Stimulated activated CD4-positive, alpha-beta T cell treated with anti-CD3 and anti-CD28 coated beads, Interleukin-12 subunit alpha, Interleukin-12 subunit beta, amount 100 ng/mL, for 24 hours (primary cell): ENCODE measurements at places on chromosomes 12 and 14.

DNA sequence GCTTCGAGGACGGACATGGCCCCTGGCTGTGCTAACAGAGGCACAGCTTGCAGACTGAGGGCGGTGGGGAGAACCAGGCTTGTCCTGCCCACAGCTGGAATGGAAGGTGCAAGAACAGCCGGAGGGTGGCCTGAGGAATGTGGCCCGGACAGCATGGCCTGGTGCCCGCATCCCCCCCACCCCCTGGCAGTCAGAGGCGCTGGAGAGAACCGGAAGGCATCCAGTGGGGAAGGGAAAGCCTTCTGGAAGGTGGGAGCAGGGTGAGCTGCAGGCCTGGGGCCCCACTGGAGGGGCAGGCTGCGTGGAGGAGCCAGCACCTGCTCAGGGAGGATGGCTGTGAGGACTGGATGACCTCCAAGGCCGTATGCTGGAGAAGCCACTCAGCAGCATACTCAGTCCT is 8.1 kb upstream of the CYP46A1 start:
- no peak for DNase-seq

DNA sequence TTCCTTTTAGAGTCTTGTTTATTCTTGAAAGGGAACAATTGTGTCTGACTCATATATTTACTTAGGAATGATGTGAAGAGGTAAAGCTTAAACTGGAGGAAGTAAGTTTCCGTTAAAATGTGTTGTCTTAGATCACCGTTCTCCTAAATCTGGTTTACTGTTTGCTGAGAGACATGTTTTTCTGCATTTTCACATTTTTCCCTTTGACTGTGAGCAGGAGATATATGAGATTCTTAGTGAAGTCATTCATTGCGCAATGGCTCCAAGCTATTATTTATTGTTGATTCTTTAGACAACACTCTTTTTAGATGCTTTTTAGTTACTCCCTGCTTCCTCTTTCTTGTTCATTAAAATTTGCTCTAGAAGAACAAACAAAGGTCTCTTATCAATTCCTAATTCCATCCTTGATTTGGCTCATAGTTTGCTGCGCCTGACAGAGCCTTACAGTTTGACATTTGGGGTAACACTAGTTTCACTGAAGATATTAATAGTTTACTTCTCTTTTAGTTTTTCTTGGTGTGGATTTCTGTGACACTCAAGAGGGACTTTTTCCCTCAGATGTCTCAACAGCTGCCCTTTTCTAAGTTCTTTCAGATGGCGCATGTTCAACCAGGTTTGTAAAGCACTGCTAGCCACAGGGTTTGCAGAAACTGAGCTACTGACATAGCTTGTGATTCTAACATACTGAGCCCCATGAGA is 11.4 kb downstream of the CLECL1 start:
- DNase-seq: no peak

DNA sequence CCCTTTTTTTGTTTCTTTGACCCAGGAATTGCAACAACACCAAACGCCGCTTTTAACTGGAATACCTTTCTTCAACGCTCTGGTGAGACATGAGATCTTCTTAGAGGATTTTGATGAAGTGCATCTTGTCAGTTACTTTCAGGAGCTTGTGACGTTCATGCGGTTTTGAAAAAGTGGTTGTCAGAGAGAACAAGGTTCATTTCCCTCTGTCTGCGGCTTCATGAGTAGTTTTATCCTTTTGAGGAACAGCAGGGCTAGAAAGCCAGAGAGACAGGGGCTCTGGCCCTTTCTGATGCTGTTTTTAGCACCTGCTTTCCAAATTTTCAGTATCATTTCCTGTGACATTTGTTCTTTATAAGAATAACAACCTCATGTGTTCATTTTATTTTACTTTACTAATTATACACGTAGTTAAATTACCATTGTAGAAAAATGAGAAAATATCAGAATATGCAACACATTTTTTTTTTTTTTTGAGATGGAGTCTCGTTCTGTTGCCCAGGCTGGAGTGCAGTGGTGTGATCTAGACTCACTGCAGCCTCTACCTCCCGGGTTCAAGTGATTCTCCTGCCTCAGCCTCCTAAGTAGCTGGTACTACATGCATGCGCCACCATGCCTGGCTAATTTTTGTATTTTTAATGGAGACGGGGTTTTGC is 61.8 kb downstream of the GLT1D1 start:
- DNase-seq: peak; percentile 6

DNA sequence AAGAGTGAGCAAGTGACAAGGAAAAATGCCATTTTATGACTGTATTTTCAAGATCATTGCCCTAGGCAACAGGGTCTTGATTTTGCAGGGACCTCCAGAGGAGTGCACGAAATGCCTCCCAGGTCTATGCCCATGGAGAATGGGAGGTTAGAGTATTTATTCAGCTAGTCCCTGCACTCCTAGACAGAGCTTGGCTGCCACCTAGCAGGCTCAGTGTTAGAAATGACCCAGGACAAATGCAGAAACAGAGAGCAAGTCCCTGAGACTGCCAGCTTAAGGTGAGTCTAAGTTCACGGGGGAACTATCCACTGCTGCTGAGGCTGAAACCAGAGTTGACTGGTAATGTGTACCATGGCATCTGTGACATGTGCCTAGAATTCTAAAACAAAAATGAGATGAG is 506.4 kb downstream of the MED13L start:
- DNase-seq: no peak

GRCh38 chr14:23864861-23865260 is 88.7 kb upstream of the DHRS4 start:
- DNase-seq: no peak

DNA sequence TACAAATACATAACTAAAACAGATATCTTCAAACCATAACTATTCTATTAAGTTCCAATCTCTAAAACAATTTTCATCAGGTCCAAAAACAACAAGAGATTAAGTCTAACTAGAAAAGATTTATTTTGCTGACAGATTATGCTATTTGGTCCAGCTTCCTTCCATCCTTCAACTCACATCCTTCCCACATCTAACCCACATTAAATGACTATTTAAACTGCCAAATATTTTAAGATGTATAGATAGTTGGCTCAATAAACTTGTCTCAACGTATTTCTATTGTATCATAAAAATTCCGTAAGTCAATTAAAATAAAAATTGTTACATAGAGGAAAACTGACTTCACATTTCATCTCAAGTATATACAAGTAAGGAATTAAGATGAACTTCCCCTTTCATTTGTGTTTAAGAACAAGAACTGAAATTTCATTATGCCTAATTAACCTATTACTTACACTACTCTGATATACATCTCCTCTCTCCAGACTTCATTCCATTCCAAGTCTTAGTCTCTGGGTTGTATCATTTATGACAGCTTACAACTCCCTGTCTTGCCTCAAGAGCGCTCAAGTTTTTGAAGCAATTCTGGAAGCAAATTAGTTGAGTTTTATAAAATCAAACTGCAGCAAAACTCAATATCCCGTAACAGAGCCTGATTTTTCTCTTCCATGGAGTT is 25.4 kb downstream of the PAWR start:
- no peak for DNase-seq

- no peak for DNase-seq
These were observed 3.8 kb upstream of the KRT85 start for GRCh38 chr12:52370926-52371608.

GRCh38 chr12:113860950-113861349 is 105.2 kb downstream of the RBM19 start:
- no peak for DNase-seq

- no peak for DNase-seq
These were observed 160.2 kb downstream of the RIMBP2 start for GRCh38 chr12:130555628-130556485.

DNA sequence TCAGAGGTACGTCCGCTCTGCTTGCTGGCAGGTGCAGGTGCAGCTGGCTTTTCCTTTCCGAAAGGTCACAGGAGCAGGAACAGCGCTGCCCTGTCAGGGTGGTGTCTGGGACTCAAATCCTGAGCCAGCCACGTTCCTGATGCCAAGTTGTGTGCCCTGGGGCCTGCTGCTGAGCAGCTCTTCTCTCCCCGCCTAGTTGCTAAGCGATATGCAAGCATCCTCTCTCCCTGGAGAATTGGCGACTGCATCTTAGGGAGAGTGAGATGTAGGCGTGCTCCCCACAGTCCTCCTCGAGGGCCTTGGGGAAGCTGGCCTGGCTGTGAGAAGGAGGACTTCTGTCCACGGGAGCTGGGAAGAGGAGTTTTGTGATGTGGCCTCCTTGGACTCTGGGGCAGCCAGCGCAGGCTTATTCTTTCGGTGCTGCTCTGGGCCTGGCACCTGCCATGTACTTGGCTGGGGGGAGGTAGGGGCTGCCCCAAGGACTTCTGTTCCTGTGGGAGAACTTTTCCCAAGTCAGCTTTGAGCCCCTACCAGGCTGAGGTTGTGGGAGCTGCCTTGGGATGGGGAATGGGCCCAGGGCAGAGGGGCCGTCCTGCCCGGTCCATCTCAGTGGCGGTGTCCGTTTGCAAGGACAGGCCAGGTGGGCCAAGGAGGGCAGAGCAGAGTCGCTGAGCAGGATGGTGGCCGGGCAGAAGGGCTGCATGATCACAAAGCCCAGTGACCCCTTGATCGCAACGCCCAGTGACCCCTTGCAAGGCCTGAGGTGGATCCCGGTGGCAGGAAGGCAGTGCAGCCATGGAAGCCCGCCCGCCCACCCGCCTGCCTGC is 183.5 kb downstream of the ADGRD1 start:
- no peak for DNase-seq

- DNase-seq: no peak
These were observed 19.7 kb upstream of the ITPK1 start for GRCh38 chr14:93135399-93135798.

DNA sequence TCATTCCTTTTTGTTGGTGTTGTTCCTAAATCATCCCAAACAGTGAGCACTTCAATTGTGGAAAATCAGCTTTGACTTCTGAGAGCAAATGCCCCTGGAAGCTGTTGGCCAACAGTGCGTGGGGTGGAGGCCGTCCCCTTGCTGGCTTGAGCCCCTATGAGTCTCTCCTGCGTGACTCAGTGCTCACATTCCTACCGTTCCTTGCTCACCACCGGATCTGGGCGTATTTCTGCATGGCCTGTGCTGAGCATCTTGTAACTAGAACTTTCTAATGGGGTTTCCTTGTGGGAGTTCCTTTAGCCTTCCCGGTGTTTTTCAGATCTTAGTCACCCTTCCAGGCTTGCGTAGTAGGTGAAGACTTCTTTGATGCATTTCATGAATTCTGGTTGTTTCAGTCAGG is 14.7 kb downstream of the SERPINA1 start:
- no peak for DNase-seq

DNA sequence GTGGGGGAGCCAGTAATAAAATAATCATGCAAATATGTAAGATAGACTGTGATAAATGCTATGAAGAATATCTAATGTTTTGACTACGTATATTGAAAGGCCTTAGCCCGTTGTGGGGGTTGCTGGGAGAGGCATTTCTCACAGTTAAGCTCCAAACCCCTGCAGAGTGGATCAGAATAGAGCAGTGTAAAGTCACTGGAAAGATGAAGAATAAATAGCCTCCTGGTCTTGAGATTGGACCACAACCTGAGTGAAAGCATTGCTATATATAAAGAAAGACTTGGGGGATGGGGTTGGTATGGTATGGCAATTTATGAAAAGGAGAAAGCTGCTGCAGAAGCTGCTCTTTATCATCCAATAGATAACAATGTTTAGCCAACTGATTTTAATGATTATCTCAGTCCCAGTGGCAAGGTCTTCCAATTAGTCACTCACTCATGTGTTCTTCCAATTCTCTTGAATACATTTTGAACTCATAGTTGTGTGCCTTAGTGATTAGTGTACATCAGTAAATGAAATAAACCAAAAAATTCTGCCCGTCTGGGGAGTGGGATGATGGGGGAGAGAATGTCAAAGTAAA is 10.2 kb downstream of the PLEKHA5 start:
- no peak for DNase-seq

DNA sequence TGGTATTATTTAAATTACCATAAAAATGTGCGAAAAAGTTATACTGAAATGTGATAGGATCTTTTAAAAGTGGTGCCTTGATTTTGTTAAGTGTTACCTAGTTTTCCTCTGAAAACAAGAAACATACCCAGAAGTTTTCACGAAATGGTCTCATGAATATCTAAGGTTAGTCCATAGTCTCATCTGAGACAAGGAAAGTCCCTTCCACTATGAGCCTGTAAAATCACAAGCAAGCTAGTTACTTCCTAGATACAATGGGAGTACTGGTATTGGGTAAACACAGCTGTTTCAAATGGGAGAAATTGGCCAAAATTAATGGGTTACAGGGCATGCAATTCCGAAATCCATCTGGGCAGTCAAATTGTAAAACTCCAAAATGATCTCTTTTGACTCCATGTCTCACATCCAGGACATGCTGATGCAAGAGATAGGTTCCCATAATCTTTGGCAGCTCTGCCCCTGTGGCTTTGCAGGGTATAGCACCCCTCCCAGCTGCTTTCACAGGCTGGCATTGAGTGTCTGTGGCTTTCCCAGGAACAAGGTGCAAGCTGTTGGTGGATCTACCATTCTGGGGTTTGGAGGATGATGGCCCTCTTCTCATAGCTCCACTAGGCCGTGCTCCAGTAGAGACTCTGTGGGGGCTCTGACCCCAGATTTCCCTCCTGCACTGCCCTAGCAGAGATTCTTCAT is 271.4 kb downstream of the NAV3 start:
- no peak for DNase-seq
